CMK (cell line): ENCODE measurements at places on chromosomes 2 and 18.

GRCh38 chr2:166115589-166115988, 12.2 kb downstream of the SCN1A start:
- DNase-seq = no peak

GRCh38 chr2:121094845-121095244, 190.2 kb downstream of the TFCP2L1 start:
- DNase-seq = no peak

DNA sequence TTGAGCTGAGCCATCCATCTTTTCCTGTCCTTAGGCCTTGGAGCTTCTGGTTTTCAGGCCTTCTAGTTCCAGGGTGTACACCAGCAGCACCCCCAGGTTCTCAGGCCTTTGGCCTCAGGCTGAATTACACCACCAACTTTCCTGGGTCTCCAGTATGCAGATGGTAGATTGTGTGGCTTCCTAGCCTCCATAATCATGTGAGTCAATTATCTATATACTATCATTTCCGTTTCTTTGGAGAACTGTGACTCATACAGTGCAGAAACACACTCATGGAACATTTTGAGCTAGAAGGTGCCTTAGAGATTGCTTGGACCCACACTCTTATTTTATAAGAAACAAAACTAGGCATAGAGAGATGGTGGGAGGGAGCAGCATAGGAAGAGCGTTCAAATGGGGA, 167.4 kb downstream of the NCK2 start:
- DNase-seq = no peak

DNA sequence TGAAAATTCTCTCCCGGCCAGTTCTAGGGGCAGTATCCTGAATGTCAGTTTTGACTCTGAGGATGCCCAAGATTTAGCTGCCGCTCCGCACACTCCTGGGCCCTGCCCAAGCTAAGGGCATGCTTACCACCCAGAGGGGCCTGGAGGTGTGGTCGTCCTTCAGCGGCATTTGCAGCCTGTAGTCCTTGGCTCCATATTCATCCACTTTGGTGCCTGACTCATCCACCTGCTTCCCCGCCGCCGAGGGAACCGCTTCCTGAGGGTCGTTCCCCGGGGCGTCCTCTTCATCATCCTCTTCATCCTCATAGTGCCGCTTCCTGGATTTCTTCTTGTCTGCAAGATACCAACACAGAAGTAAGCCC, 577 bp downstream of the ERCC3 start:
- no peak for DNase-seq

DNA sequence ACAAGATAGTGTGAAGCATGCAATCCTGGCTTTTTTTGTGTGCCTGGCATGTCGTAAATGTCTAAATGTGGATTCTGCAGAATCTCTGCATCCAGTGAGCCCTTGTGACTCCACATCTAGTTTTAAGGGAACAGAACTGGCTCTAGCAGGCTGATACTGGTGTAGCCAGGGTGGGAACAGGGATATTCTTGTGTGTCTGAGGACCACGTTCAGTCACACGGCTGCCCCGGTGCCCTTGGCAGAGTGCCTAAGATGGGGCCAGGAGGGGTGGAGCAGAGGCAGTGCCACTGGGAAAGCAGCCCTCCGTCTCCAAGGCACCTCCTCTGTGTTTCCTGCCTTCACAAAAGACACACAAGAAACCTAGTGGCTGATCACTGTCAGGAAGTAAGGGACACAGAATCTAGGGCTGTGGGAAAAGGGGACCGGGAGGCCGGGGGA, 91.5 kb upstream of the PARD3B start:
- no peak for DNase-seq

DNA sequence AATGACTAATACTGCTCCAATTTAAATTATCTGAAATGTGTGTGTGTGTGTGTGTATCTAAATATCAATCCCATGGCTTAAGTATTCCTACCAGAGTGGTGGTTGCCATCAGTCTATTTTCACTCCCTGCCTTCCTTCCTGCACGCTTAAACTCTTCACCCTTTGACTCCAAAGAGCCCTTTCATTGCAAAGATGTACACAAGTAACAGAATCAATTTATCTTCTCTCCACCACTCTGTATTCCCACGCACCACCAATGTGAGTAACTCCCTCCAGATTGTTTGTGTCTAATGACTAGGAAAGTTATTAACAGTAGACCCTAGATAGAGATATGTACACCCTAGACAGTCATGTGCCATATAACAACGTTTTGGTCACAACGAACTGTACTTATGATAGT, 42.8 kb downstream of the ARL6IP6 start:
- DNase-seq = no peak
